ENCODE measurements at places on chromosomes 2 and 18.

DNA sequence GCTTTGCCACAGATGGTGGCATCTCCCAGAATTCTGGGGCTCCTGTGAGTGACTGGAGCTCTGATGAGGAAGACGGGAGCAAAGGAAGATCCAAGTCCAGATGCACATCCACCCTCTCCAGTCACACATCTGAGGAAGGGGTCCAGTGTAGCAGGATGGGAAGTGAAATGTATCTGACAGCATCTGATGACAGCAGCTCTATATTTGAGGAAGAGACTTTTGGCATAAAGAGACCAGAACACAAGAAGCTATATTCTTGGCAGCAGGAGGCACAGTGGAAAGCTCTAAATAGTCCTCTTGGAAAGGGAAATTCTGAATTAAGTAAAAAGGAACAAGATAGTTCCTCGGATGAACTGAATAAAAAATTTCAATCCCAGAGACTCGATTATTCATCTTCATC, 23.5 kb upstream of the C1GALT1C1L start:
- no peak for DNase-seq

- DNase-seq: no peak
Observed at GRCh38 chr18:36337679-36338402, 40.3 kb downstream of the FHOD3 start.

GRCh38 chr2:45441571-45441970, 169.5 kb downstream of the SRBD1 start:
- DNase-seq: no peak

DNA sequence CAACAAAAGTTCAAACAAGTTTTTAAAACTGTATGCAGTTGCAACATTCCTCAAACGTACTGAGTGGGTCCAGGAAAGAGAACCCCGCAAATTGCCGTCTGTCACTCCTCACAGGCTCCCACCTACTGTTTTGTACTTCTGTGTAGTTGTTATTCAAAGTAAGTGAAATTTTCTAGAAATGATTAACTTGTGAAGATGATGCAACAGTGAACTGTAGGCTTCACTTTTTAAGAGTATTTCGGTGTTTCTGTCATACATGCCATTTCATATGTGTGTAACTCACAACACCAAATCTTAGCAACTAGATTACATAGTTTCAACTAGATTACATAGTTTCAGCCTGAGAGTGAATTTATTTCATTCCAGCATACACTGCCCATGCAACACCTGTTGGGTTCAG, 226.0 kb upstream of the TANK start:
- DNase-seq: no peak

- no peak for DNase-seq
Observed at GRCh38 chr2:96967436-96967835, 18.9 kb downstream of the FAM178B start.

DNA sequence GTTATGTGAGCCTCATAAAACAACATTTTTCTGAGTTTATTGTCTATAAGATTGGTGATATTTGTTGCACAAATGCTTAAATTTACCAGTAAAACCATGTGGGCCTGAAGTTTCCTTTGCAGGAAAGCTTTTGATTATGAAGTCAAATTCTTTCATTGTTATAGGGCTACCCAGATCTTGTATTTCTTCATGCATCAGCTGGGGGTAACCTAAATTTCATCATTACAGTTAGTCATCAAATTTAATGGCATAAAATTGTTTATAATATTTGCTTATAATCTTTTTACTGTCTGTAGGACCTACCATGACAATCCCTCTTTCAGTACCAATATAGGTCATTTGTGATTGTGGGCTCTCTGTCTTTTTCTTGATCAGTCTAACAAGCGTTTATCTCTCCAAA, 47.8 kb downstream of the SMAD2 start:
- no peak for DNase-seq

GRCh38 chr18:2987876-2988790, 24.8 kb downstream of the LPIN2 start:
- no peak for DNase-seq

DNA sequence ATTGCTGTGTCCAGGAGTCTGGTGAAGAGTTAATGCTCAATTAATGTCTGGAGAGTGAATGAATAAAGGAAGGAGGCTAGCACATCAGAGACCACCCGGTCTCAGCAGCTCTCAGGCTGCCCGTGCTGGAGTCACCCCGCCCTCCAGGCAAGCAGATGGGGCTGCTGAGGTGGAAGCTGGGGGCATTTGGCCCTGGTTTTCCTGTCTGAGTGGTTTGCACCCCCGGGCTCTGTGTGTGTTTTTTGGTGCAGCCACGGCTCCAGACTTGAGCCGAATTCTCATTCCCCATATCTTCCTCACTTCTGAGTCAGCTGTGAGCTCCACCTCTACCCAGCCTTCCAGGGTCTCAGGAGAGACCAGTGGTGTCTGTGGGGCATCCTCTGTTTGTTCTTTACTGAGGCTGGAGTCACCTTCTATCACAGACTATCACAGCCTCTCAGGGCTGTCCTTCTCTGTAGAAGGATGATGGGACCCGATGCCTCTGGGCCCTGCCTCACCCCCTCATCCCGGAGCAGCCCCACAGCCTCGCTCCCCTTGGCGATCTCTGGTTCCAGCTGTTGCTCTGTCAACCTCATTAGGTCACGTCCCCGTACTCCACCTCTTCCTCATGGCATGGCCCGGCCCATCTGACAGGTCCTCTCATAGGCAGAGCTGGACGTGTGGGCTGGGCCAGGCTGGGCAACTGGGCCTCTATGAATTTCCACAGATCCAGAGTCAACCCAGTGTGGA, 60.8 kb downstream of the HS1BP3 start:
- DNase-seq: no peak

DNA sequence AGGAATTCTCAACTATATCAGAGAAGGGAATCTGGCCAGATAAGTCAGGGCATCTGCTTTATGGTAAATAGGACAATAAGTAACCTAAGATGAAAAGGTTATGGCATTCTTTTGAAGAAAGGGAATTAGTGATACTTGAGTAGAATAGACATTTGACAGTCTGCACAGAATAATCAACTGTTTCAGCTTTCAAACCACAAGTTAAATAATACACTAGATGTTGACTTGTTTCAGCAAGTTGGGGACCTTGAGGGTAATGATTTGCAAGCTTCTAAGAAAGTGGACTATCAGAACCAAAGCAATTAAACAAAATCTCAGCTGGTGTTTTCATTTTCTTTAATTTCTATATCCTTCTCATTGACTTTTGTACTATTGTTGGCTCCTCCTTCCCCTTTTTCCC, 54.5 kb downstream of the SLC39A10 start:
- DNase-seq: no peak

GRCh38 chr2:236831698-236832097, 254.0 kb upstream of the COPS8 start:
- DNase-seq: no peak

GRCh38 chr2:117470311-117471095, 344.0 kb upstream of the DDX18 start:
- no peak for DNase-seq

DNA sequence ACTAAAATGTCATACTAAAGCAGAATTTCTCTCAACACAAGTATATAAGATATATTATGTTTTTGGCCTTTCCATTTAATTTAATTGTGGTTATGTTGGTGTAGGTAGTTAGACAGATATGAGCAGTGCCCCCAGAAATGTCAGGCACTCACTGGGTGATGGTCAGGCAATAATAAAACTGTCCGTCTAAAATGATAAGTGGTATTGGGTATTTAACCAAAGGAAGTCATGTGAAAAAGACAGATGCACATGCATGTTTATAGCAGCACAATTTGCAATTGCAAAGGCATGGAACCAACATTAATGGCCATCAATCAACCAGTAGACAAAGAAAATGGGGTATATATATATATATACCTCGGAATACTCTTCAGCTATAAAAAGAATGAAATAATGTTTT, 936.6 kb upstream of the SLC39A10 start:
- no peak for DNase-seq

- DNase-seq: no peak
Observed at GRCh38 chr2:66695226-66695735, 260.4 kb downstream of the MEIS1 start.

GRCh38 chr2:59584958-59585357, 968.5 kb downstream of the BCL11A start:
- DNase-seq: no peak

DNA sequence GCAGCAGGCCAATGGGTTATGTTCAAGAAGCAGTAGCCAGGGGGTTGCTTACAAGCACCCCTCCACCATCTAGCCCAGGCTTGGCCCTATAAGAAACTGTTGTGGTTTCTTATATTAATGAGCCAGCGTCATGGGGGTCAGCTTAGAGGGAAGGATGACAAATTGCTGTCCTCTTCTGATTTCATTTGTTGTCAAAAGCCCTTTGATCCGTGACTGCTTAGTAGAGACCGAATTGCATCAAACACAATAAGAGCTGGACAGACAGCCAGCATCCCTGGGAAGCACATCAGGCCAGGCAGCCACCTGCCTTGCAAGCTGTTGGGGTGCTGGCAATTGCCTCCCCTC, 206.6 kb upstream of the SETBP1 start:
- no peak for DNase-seq

GRCh38 chr18:23137788-23138216, 2.5 kb downstream of the CABLES1 start:
- no peak for DNase-seq

- no peak for DNase-seq
Observed at GRCh38 chr2:33123216-33123615, 176.5 kb downstream of the LTBP1 start.

Data from activated CD4-positive, CD25-positive, alpha-beta regulatory T cell (primary cell).